ENCODE measurements at places on chromosomes 2 and 18.

DNA sequence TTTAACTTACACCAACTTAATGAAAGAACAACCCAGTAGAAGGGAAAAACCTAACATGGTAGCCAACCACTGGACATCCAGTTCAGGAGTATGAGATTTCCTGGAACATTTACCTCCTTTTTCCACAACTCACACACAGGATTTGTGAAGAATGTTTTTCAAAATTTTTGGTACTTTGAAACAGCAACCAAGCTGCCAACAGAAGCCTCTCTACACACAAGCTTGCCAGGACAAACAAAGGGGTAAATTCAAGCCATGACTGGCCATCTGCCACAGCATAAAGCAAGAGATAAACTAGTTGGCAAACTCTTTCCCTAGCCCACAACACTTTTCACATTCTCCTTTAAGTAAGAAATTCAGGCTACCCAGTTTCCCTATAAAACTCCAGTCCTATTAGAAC, 21.4 kb downstream of the MGAT4A start:
- no peak for DNase-seq

DNA sequence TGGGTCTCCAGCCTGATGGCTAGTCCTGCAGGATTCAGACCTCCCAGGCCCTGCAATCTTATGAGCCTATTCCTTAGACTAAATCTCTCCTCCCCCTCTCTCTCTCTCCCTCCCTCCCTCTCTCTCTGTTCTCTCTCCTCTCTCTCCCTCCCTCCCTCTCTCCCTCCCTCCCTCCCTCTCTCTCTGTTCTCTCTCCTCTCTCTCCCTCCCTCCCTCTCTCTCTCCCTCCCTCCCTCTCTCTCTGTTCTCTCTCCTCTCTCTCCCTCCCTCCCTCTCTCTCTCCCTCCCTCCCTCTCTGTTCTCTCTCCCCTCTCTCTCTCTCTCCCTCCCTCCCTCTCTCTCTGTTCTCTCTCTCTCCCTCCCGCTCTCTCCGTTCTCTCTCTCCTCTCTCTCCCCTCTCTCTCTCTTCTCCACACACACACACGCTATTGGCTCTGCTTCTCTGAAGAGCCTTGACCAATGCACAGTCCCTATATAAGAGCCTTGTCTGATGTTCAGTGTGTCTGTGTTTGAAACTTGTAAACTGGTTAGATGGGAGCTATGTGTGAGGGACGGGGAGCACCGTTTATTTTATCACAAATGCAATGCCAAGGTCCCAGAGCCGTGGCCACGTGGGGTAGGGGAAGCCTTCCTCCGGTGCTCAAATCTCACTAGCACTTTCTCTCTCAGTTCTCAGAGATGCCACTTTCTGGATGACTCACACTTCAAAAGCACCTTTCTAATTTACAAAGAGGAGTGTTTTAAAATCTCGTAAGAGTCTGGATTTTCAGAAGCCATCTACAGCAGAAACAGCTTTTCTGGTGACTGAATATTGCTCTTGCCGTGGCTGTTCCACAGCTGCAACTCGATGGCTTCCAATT, 9.4 kb upstream of the PRLH start:
- DNase-seq: no peak

- DNase-seq: no peak
Observed at GRCh38 chr2:46183426-46183825, 113.8 kb upstream of the EPAS1 start.

DNA sequence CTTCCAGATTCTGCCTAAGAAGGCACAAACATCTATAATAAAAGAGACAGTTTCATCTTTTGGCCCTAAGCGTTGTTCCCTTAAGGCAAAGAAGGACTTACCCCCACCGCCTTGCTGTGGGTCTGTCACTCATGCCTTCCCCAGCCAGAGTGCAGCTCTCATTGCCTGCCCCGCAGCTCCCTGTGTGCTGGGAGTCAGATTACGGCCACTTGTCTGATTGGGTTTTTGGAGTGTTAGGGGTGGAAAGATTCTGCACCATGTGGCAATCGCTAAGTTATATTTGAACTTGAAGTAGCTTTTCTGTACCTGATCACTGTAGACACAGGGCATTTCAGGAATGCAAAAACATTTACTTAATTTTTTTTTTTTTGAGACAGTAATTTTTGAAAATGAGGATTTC, at the start of gene AQP4:
TSS of gene AQP4 (minus strand) at position 151 of the 400 bp plus-strand sequence. CDS start at position 133, 18 bp downstream.
- no peak for DNase-seq

- DNase-seq: no peak
Observed at GRCh38 chr18:74610051-74610615, 12.5 kb downstream of the ZNF407 start.

Measured in NCI-H748 treated with DMSO at 0.1 percent for 48 hours (cell line).